ENCODE measurements at places on chromosomes 3 and 15.

- no peak for ATAC-seq
Observed at GRCh38 chr3:164018500-164018899, 1059.8 kb downstream of the SI start.

DNA sequence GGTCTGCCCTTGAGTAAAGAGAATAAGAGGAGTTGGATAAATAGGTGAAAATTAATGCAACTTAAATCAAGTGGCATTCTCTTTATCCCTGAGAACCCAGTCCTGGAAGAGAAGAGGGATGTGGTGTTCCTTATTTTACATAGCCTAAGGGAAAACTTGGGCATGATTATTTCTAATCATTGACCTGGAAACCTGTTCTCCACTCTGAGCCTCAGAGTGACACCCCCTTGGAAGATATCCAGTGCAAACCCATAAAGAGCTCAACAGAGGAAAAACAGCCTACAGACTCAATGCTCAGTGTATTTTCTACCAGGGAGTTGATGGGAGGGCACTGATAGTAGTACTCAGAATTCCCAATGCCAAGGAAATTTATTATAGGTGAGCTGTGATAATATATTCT is 22.0 kb downstream of the SLC15A2 start:
- no peak for ATAC-seq

GRCh38 chr3:10901296-10901945 is 85.4 kb downstream of the SLC6A11 start:
- ATAC-seq = peak; percentile 27

GRCh38 chr3:195613468-195614069 is 29.8 kb upstream of the APOD start:
- no peak for ATAC-seq

- ATAC-seq = no peak
Observed at GRCh38 chr15:77759896-77760592, 127.3 kb upstream of the LINGO1 start.

- ATAC-seq = no peak
Observed at GRCh38 chr15:101597360-101597928, 54.7 kb downstream of the TM2D3 start.

GRCh38 chr3:25855266-25855784 is 65.4 kb downstream of the OXSM start:
- ATAC-seq = no peak

- no peak for ATAC-seq
Observed at GRCh38 chr3:172726380-172726779, 15.5 kb upstream of the NCEH1 start.

DNA sequence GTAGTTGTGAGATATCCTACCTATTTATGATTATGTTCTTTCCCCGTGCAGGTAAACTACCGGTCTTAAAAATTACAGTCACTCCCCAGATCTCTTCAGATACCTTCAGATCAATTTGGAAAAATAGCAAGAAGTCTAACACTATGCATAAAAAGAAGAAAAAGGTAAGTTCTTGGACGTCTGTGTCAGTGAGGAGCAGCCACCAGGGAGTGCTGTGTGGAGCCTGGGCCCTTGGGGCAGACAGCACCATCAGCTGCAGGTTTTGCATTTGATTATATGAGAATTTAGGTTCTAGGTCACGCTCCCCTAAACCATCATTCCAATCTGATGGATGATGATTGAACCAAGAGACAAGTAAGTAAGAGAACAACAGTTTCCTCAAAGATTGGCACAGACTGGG is 8.9 kb upstream of the RNF7 start:
- ATAC-seq = no peak

- no peak for ATAC-seq
Observed at GRCh38 chr3:190517687-190518086, 3.8 kb downstream of the IL1RAP start.

GRCh38 chr3:28053759-28054158 is 187.7 kb upstream of the CMC1 start:
- no peak for ATAC-seq

DNA sequence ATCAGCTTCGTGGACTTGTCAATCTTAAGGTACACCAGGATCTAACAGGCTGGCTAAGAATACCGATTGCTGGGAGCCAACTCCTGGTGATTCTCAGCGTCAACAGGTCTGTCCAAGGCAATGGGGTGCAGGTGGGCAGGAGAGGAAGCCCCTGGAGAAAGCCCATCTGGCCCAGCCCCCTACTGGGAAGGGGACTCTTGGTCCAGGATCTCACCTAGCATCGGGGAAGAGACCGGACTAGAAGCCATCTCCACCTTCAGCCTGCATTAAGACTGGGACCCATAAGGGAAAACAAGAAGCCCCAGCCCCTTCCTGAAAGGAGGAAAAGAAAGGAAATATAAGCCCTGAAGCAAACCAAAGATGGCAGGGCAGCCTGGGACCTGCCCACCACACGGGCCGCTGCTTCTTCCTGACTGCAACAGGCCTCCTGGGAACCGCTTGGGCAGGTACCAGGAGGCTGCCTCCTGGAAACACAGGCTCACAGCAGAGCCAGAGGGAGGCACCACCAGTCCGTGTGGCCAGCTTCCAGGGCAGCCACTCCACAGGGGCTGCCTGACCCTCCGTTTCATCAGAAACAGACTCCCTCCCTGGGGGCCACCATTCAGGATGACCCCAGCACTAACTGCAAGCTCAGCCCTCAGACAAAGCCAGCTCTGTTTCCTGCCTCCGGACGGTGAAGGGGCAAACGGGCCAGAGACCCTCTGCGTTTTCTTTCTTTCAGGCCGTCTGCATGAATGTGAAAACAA is 100.2 kb downstream of the LRIG1 start:
- ATAC-seq = no peak

DNA sequence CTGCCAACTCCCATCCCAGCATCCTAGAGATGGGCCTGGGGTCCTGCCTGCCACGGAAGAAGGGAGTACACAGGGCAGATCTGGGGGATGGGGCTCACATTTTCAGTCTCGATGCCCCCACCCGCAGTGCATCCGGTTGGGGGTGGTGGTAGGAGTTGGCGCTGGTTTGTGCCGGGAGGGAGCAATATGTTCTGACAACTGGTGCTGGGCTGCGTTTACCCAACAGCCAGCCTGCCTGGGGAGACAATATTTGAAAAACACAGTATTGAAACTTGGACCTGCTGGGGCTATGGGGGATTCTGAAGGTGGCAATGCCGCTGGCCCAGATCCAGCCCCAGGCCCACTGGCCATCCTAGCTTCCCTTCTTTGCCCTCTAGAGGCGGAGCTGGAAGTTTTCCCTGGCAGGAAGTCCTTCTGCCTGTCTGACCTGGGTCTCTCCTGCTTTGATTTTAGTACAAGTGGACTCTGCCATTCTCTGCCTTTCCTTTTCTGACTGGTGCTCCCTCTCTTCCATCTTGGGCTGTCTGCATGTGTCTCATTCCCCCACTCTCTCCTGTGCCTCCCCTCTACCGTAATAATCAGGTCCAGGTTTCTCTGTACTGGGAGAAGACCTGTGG is 3.5 kb downstream of the SEMA3F start:
- ATAC-seq = no peak

GRCh38 chr15:91649831-91650321 is 203.6 kb upstream of the SLCO3A1 start:
- ATAC-seq = no peak

DNA sequence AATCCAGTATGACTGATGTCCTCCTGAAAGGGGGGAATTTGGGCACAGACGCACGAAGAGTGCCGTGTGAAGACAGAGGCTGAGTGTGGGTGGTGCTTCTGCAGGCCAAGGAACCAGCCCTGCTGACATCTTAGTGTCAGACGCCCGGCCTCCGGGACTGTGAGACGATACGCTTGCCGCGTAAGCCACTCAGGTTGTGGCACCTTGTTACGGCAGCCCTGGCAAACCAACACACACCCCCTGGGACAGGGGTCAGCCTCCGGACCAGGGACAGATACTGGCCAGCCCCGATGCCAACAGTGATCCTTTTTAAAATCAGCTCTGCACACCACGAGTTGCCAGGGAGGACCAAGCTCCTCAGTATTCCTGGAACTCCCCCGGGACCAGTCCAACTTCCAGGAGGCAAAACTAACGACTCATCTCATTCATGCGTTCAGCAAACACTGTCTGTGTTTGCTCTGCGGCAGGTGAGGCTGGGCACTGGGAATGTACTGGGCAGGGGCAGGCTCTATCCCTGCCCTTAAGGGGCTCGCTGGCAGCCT is 21.2 kb upstream of the PIGZ start:
- ATAC-seq = no peak

DNA sequence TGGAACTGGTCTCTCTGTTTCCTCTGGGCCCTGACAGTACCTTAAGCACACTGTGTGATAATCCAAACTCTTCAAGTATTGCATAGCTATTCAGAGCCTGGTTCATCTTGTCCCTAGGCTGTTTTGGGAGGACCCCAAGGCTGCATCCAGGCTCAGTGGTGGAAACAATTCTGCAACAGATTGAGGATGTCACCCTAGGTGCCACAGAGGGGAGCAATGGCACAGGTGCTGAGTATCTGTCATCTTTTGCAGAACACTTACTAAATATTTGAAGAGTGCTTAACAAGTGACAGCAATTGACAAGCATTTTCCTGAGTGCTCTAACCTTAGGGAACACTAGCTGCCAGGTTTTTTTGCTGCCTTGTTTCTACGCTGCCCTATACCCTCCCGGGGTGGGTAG is 27.8 kb downstream of the STARD5 start:
- no peak for ATAC-seq

- peak; percentile 97 for ATAC-seq
Observed at GRCh38 chr3:71444028-71444860, 139.3 kb downstream of the FOXP1 start.

DNA sequence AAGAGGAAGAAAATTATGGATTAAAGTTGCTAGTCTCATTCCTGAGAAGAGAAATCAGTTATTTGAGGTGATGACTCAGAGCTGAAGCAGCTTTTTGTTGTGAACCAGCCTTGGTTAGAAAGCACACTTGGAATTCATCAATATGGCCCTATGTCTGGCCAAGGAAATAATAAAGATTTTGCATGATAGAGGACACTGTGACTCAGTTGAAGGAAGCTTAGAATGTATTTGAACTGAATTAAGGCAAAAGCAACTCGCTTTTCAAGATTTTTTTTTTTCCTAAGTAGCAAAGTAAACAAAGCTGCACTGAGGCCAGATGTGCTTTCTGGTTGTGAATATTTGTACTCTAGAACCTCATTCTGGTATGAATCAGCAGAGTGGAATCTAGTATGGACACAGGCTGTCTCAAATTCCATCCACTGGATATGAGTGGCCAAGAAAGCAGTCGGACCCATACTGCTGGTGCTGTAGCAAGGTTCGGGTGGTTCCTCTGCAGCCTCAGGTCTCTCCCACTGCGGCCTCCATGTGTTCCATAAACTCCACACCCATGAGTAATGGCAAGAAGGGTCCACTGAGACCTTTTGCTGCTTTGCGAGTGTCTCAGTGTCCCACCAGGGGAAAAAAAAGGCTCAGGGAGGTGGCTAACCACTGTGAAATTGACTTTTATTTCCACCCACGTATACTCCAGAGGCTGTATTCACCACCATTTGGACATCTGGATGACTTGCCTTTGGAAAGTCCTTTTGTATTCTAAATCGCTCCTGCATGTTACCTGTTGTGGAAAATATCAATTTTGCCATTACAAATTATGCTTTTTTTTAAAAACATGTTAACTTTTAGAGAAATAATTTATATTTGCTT is 53.1 kb downstream of the TGFBR2 start:
- ATAC-seq = no peak

- no peak for ATAC-seq
Observed at GRCh38 chr15:69673291-69673881, 220.8 kb downstream of the RPLP1 start.

DNA sequence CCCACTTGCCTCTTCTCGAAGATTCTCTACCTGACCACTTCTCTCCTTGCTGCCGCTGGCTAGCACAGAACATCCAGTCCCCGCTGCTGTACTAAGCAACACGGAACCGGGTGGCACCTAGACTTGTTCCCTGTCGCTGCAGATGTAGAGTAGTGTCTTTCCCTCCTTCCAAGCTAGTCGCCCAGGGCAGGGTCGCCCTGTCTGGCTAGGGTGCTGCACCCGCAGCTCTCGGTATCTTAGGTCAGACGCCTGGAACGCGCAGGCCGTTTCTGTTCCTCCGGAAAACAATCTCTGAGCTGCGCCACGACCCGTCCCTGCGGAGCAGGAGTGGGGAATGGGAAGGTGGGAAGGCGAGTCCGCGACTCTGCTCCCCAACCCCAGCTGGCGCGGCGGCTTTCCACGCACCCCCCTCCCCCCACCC is 758 bp upstream of the SNX33 start:
- ATAC-seq = peak; percentile 24

GRCh38 chr3:80355144-80355543 is 587.3 kb upstream of the ROBO1 start:
- ATAC-seq = no peak

- no peak for ATAC-seq
Observed at GRCh38 chr15:43775411-43775965, 1.3 kb downstream of the ELL3 start.
